ENCODE measurements at places on chromosomes 1 and 21.

DNA sequence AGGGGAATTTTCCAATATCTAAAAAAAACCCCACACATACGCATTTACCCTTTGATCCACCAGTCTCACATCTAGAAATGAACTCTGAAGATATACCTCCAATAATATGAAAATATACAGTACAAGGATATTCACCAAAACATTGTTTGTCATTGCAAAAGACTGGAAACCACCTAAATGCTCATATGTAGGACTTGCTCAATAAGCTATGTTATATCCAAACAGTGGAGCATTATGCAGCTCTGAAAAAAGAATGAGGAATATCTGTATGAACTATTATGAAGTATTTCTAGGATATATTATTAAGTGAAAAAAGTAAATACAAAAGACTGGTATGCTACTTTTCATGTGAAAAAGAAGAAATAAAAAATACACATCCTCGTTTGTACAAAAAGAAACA is 43.6 kb downstream of the CD55 start:
- no peak for DNase-seq

DNA sequence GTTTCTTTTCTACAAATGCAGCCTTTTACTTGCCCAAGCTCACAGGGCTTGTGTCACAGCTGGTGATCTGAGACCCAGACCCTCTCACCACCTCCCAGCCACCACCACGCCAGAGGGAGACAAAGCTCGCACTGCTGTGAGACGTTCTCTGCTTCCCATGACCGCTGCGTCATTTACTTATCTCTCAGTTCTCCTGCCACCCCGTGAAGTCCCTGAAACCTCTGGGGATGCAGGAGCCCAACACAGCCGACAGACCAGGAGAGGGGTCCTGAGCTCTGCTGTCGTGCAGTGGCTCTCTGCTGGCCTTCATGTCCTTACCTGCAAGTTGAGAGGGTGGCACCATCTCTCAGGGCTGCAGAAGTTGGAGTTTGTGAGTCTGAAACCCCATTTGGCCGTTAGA is 77.7 kb downstream of the SLC16A1 start:
- no peak for DNase-seq

DNA sequence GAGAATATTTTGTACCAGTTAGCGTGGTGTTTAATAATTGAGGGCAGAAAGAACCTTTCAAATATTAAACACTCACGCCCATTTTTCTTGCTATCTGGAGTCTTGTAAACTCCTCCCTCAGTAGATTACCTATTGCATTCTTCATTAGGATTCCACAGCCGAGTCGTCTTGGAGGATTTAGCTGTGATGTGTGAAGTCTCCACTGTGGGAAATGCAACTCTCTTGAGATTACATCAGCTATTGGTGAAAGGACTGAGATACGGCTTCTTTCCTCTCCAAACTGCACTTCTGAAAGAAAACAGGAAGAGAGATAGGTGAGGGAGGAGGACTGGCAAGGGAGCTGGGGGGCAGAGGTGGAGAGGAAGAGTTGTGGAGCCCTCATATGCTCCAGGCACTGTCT is 36.1 kb downstream of the ACTA1 start:
- no peak for DNase-seq

- DNase-seq, result no peak
These were observed 59.3 kb downstream of the MDM4 start for GRCh38 chr1:204575221-204576190.

- DNase-seq, result no peak
These were observed 822 bp downstream of the MTX1 start for GRCh38 chr1:155209312-155209721.

GRCh38 chr1:97042551-97042950 is 321.0 kb downstream of the PTBP2 start:
- no peak for DNase-seq

DNA sequence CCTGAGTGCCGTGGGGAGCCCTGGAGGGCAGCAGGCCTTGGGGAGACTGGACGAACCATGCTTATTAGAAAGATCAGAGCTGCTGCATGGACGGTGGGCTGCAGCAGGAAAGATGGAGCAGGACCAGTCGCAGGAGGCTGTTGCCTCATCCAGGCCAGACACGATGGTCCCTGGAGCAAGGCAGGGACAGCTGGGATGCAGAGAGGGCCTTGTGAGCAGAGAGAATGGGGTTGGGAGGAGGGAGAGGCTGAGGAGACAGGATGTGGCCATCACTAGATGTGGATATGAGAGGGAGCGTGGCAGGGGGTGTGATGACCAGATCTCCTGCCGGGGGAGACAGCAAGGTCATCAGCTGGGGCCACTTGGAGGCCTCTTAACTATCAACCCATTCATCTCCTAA is 727.6 kb downstream of the PTPRU start:
- DNase-seq, result no peak

- peak; percentile 66 for DNase-seq
These were observed 174.7 kb downstream of the ADGRL4 start for GRCh38 chr1:78831731-78832360.

- DNase-seq, result no peak
These were observed 158.9 kb upstream of the COA6 start for GRCh38 chr1:234214129-234214910.

DNA sequence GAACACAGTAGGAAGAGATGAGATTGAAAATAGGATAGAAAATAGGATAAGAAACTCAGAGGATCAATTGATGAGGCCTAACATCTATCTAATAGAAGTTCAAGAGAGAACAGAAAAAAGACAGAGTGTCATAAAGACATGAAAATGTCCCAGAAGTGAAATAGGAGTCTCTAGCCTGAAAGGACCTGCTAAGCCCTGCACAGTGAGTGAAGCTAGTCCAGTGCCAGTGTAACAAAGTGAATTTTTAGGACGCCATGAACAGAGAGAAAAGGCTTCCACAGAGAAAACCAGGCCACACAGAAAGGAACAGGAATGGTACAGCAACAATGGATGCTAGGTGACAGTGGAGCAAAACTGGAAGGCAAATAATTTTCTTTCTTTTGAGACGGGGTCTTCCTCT is 20.3 kb upstream of the LSS start:
- no peak for DNase-seq

DNA sequence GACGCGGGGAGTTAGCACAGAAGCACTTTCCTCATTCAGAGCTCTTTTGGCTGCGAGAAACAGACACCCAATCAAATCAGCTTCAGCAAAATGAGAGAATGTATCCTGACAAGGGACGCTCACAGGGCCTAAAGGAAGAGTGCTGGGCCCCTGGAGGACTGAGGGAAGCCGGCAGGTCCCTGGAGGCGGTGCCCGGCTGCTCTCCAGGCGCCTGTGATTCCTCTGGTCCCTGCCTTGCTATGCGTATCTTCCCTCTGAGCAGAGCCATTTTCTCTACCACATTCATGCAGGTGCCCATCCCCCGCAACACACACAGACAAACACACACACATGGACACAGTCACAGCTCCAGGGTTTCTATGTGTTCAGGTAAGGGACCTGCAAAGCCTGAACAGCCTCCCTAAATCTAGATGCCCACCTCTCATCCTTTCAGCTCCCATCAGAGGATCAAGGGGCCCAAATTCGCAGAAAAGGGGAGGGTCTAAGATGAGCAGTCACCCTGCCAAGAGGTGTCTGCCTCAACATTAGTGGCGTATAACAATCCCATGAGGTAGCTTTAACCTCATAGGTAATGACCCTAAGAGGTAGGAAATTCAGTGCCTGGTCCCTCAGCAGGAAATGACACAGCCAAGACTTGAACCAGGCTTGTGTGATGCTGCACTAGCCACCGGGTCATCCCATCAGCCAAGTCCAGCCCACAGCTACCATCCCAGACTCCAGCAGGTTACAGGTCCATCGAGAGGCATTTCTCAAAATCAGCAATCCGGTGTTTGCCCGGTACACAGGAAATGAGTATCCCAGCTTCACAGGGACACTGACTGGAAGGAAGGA is 29.0 kb downstream of the PTAFR start:
- no peak for DNase-seq

GRCh38 chr1:160610569-160611242 is 31.4 kb upstream of the CD84 start:
- DNase-seq, result no peak

All from fibroblast of the conjunctiva (primary cell).